Activated T-helper 1 cell treated with Interleukin-2 at 50 U/mL for 16 hours (primary cell): ENCODE measurements at places on chromosomes 5 and 9.

DNA sequence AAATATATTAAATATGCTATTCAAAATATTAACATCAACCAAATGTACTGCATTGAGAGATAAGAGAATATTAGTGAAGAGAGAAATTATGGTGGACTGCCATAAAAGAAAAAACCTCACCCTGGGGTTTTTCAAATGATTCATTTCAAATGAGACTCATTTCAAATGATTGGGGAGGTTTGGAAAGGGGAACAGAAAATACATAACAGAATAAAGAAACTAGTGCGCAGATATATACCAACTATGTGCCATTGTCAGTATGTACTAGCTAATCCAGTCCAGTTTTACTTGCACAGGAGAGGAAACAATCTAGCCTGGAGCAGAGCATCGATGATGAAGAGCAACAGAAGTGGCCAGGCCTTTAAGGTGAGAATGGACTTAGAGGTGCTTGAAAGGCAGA, 651.6 kb upstream of the RORB start:
- DNase-seq: no peak

- no peak for DNase-seq
These were observed 22.7 kb downstream of the CAMK2A start for GRCh38 chr5:150266871-150267291.

GRCh38 chr5:93653716-93654115, 70.7 kb downstream of the NR2F1 start:
- DNase-seq: no peak

- DNase-seq: peak; percentile 32
These were observed 8.7 kb downstream of the STK10 start for GRCh38 chr5:172178991-172179989.

GRCh38 chr5:10030219-10030831, 219.4 kb downstream of the ATPSCKMT start:
- DNase-seq: no peak

DNA sequence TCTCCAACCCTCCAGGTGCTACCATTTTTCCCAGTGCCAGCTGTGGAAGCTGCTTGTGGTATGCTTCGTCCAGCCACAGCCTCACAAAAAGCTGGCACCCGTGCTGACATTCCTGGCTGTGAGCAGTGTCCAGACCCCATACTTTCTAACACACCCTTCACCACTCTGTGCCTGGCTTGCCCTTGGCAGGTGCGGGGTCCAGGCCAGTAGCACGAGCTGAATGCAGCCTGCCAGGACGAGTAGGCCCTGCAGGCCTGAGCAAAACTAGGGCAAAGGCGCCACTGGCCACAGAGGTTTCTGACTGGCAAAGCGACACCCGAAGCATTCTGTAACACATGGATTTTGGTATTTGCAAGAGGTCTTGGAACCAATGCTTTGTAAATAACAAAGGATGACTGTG, 26.0 kb upstream of the GHR start:
- no peak for DNase-seq

- DNase-seq: no peak
These were observed 14.4 kb upstream of the CDC20B start for GRCh38 chr5:55187370-55187769.
